ENCODE measurements at places on chromosomes 4 and X. TPM values are rescaled to one million over a fixed set of nuclear protein-coding genes. Genes with fewer than 3 reads are reported as not detected.

The MFAP3L gene
- 0.10 TPM for total RNA-seq

The FRG2 gene
- 0.17 TPM for total RNA-seq

- peak; percentile 59 for DNase-seq
Measured at GRCh38 chr4:150240011-150240410, 161.8 kb downstream of the DCLK2 start.

DNA sequence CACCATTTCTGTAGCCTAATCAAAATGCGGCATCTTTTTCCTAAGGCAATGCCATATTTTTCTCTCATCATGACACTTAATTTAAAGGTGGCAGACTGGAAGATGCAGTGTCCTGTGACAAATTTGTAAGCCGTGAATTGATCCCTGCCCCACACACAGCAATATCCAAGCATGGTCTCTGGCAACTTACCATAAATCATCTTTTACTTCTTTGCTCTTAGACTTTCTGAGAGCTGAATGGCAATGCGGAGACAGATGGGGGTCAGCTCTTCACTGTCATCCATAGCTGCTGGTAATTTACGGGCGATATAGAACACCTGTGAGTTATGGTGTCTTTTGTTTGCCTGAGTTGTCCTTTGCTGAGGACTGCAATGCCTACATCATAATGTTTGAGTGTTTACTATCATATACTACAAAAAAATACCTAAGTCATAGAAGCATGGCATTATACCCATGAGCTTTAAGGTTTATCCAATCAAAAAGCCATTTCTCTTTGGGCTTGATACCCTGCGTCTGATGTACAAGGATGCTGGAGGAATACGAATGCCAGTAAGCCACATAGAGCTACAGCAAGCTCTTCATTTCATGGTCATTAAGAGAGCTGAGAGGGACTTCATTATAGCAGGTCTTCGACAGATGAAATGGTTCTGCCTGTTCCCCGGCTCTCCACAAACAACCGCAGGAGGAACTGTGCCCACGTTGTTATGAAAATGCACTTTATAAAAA, 148.1 kb downstream of the TRIML1 start:
- DNase-seq, result no peak

- no peak for DNase-seq
Measured at GRCh38 chrX:2828959-2829411, 255 bp downstream of the GYG2 start.

GRCh38 chr4:71262161-71262560, 76.7 kb upstream of the SLC4A4 start:
- peak; percentile 74 for DNase-seq

- peak; percentile 12 for DNase-seq
Measured at GRCh38 chrX:101999644-102000539, 68.1 kb upstream of the ZMAT1 start.

- DNase-seq, result no peak
Measured at GRCh38 chrX:2485789-2486345, 14.9 kb downstream of the DHRSX start.

DNA sequence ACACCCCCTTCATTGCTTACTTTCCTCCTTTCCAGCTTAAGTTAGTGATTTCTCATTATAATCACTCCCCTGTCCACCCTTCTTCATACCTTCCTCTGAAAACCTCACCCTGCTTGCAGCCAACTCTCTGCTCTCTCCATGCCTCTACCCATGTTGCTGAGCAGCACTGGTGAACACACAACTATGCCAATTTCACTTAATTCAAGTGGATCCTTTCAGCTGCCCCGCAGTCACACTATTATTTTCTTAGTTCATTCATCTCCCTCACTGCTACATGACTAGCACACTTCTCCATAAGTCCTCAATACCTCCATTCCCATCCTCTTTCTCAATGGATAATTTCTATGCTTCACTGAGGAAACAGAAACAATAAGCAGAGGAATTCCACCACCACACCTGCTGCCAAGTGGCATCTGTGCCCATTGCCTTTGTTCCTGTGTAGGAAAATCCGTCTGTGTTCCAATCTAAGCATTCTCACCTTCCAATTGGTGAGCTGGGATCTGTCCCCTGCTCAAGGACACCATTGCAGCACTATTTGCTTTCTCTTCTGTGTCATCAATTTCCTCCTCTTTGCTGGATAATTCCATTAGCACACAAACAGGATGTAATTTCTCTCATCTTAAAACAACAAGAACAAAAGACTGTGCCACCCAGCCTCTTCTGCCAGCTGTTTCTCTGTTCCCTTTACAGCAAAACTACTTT, 25.2 kb upstream of the PRSS48 start:
- DNase-seq, result no peak

DNA sequence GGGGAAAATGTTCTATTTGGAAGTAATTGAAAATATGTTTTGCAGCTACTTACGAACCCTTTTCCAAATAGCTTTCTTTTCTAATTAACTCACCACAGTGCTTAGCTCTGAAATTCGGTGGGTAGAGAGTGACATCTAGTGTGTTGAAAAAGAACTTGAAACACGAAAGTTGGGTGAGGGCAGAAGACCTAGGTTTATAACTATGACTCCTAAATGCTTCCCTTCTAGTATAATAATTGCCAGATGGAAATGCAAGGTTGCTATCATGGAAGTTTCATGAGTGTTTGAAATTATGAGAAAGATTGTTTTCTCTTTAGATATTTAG, 77.3 kb upstream of the NOCT start:
- DNase-seq, result peak; percentile 59

GRCh38 chrX:31237189-31237588, 165.3 kb upstream of the FTHL17 start:
- DNase-seq, result no peak

GRCh38 chrX:132948648-132949260, 9.7 kb downstream of the HS6ST2 start:
- DNase-seq, result no peak

DNA sequence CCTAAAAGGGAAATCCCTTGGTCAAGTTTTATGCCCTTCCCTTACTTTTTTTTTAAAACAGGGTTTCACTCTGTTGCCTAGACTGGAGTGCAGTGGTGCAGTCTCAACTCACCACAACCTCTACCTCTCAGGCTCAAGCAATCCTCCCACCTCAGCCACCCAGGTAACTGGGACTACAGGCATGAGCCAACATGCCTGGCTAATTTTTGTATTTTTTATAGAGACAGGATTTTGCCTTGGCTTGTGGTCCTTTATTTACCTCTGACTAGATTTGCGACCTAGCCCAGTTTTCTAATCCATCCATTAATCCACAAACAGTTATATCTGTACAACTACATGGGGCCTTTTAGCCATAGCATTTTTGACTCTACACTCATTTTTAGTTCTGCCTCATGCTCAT, 23.7 kb downstream of the CDS1 start:
- DNase-seq, result no peak

All from M059J (cell line).